ENCODE measurements at places on chromosomes 3 and 15.

GRCh38 chr3:183268366-183268765, 15.3 kb downstream of the B3GNT5 start:
- no peak for DNase-seq

DNA sequence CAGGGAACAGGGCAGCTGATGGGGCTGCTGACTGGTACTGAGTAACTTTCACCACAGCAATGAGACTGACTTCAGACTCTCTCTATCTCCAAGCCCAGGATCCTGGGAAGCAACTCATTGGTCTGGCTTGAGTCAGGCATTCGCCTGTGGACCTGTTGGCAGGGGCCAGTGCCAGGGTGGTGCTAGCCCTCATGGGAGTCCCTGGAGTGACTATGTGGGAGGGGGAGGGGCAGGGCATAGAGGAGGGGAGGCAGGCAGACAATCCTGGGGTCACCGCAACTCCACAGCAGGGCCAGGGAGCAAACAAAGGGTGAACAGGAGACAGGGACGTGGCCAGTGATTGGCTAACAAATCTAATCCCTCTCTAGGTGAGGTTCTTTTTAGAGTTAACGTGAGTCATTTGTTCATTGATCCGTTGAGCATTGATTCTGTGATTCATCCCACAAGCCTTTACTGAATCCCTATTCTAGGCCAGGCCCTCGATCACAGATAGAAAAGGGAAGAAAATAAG, 71.8 kb downstream of the CEMIP start:
- no peak for DNase-seq

GRCh38 chr3:183537295-183537730, 18.2 kb downstream of the KLHL6 start:
- DNase-seq = no peak

DNA sequence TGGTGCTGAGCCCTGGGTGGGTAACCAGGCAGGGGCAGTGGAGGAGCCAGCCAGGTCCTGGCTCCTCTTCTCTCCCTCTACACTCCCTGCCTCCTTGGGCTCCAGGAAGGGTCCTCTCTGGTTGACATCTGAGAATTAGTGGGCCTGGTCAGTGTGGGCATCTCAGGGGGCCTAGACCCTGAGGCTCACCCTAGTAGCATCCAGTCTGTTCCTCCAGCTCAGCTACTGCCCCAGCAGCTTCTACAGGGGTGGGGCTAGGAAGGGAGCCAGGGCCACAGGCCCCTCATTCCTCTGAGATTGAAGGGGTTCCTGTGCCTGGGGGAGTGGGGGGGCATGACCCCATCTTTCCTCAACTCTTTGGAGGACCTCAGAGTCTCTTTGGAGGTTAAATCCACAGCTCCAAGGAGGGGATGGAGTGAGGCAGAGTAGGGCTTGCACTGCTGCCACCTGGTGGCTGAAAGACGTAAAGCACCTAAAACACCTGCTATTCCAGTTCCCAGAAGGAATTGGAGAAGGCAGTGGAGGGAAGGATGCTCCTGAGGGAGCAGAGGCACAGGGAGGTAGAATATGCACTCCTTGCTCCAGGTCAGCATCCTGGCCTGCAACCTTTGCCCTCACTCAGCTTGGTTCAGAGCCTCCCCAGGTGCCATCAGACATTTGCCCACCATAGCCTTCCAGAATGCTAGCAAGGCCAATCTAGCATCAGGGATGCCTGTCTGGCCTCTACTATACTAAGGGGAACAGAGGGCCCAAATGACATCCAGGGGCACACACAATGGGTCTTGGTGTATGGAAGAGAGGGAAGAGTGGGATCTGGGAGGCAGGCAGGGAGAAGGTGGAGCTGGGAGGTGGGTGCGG, 25.1 kb downstream of the C3orf18 start:
- peak; percentile 69 for DNase-seq

GRCh38 chr15:29765234-29765841, 56.9 kb downstream of the TJP1 start:
- DNase-seq = no peak

All from SK-N-DZ (cell line).